ENCODE measurements at places on chromosomes 11 and 22.

DNA sequence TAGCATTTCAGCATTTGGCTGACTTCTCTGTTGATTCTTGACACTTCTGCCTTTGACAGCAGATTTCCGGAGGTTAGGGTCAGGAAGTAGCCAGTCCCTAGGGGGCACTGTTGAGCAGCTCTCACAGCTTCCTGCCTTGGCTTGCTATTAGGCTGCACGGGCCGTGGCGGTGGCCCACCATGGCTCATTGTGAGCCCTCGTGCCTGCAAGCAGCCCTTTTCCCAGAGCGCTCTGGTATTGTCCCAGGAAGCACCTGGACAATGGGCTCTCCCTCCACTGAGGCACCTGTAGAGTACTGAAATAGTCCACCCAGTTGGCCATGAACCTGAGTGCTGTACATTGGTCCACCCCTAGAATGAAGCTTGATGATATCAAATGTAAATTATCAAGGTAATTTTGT is 100.2 kb upstream of the GAL start:
- DNase-seq: peak; percentile 36

DNA sequence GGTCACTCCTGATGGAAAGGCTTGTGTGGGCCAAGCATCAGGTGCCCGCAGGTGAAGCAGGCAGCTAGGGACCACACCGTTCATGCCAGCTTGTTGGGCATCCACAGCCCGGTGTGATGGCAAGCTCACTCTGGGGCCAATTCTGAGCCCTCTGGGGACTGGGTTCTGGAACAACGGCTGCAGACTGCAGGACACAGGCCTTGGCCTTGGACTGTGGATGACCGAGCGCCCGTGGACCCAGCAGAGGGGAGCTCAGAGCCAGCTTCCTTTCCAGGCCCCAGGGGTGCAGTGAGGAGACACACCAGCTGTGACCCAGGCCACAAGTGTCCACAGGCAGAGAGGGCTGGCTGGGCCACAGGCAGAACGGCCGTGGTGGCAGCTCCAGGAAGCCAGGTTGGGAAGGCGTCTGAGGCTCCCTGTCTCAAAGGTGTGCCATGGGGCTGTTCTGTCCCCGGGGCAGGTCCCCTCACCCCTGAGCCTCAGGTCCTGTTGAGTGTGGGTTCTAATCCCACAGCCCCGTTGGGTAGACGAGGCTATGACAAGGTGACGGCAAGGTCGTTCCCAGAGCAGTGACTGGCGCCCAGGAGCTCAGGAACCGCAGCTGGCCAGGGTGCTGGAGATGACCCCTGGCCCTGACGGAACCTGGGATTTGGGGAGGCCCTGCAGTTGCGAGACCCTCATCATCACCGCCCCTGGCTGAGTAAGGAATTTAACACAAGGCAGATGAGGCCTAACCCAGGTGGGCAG is 1079.4 kb downstream of the BRD1 start:
- no peak for DNase-seq

- no peak for DNase-seq
These were observed 7.2 kb upstream of the TLCD5 start for GRCh38 chr11:120317689-120318480.

DNA sequence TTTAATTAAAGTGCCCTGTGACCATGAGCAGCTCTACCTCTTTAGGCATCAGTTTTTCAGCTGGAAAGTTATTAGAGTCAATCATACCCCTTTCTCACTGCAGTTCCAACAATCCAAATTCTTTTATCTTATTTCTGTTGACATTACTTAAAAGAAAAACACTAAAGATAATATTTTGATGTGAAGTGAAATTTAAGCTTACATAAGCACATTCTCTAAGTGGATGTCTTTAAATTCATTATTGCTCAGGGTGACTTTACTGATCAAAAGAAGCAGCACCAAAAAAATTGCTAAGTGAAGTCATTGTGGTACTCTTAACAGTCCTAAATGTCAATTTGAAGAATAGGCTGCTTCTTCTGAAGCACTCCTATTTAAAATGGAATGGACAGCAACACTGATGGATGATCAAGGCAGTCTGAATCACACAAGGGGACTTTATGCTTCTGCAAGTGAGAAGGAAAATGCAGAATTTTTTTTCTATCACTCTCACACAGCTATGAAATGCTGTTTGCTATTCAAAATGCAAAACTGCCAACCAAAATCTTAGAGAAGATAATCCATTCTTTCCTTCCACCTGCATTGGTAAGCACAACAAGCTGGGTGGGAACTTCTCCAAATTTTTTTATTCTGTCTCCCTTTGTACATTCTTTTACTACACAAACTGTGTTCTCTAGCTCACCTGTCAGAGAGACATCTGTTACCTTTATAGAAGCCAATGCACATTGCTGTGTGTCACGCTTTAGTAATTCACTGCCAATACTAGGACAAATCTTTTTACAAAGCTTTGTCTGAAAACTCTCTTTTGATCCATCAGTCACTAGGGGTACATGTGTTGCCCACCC is 179.9 kb downstream of the GRIA4 start:
- DNase-seq: no peak

DNA sequence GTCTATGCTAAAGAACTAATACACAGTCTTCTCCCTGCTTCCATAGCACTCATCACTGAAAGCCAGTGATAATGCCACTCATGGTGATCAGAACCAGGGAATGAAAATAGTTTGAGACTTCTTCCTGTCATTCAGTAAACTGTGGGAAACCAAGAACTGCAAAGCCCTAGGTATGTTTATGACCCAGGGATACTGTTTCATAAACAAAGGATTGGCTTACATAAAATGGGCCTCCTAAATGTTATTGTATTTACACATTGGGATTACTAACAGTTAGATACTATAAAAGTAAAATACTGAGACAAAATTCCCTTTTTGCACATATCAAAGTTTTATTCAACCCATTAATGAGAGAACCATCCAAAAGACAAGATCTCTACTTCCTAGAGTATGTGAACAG is 21.3 kb upstream of the CWF19L2 start:
- DNase-seq: no peak

DNA sequence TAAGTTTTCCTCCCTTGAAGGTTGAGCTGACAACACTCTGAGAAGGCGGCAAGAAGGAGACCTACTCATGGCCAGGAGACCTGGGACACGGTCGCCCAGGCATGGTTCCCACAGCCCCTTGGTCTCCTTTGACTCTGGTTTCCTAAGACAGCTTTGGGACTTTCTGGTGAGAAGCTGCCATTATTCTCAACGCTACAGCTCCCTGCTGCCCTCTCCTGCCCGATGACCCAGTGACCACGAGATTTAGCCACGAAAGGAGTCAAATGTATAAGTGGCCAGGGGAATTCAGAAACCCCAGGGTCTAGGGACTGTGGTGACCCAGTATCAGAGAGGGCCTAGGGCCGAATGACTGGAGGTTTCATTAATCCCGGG is 699 bp upstream of the SDF2L1 start:
- no peak for DNase-seq

GRCh38 chr22:38051900-38052862 is 5.0 kb upstream of the PICK1 start:
- peak; percentile 59 for DNase-seq

DNA sequence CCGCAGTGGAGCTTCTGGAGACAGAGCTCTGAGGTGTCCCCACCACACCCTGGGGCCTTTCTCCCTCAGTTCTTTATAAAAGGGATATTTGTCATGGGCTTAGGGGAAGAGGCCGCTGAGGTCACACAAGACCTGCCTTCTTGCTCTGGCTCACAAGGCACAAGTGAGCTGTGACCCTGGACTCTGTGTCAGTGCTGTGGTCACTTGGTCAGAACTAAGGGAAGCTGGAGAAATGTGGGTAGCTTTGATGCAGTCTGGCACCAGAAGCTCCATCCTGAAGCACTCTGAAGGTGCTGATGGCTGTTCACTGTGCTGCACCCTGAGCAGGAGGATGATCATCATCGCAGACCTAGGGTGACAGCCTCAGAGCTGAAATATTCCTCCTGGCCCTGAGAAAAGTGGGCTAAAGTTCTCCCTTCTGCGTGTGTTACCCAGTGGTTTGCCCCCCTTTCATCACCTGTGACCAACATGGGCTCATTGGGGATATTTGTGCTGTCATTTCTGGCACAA is 28.1 kb upstream of the VPREB1 start:
- DNase-seq: no peak

- DNase-seq: no peak
These were observed 644 bp downstream of the SPTY2D1 start for GRCh38 chr11:18633256-18634139.

DNA sequence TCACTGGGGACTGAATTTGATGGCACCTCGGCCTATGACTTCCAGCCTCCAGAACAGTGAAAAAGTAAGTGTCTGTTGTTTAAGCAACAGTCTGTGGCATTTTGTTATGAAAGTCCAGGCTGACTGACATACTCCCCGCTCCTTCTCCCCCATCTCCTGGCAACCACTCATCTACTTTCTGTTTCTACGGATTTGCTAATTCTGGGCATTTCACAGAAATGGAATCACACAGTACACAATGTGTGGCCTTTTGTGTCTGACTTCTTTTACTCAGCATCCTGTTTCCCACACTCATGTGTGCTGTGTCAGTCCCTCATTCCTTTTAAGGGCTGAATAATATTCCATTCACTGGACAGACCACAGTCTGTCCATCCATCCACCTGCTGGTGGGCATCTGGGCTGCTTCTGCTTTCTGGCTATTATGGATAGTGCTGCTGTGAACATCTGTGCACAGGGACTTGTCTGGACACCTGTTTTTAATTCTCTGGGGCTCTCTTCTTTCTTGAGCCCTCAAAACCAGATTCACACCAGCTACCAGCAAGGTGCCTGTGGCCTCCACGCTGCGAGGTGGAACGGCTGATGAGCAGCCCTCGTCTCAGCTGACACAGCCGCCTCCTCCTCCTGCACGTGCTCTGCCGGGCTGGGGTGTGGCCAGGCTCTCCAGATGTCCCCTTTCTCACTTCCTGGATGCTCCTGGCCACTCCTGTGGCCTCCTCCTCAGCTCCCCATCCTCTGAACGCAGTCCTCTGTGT is 333.1 kb downstream of the CTTN start:
- no peak for DNase-seq

- no peak for DNase-seq
These were observed 22.4 kb downstream of the TOM1 start for GRCh38 chr22:35322126-35322525.

All from stimulated activated CD8-positive, alpha-beta memory T cell treated with anti-CD3 and anti-CD28 coated beads, Interleukin-2, amount 100 ng/mL, for 1 hour (primary cell).